Cardiac septum (tissue), 1 donor: ENCODE measurements at places on chromosomes 4 and X. TPM values are rescaled to one million over a fixed set of nuclear protein-coding genes. Genes with fewer than 3 reads are reported as not detected.

- no peak for DNase-seq
These were observed 23.8 kb downstream of the MSL3 start for GRCh38 chrX:11781734-11782370.

DNA sequence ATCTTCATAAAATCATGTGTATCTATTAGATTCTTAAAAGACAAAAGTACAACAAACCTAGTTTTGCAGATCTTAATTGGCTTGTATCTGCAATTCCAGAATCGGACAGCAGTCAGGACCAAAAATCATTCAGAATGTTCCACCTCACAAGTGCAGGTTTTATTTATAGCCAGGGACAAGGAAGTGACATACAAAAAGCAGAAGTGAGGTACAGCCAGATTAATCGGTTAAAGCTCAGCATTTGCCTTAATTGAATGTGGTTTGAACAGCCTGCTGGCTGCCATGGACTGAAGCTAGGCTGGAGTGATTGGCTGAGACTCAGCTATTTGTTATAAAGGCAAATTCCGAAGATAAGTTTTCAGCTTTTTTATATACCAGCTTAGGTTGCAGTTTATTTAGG, 932.6 kb downstream of the C4orf33 start:
- no peak for DNase-seq

DNA sequence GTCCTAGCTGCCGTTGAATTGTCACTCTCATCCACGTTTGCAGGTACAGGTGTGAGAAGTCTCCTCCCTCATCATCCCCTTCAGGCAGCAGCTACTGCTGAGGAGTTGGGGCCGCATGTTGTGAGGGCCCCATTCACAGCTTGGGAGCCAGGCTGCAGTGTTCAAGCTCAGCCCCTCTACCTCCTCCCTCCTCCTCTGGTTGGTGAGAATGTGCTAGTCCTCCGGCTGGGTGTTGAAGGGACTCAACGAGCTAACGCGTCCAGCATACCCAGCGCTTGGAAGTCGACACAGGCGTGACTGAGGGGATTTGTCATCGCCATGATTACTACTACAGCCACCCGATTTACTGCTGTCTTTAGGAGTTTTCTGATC, 82.0 kb upstream of the PSAPL1 start:
- no peak for DNase-seq

- no peak for DNase-seq
These were observed 451.5 kb downstream of the UBE2NL start for GRCh38 chrX:144335402-144335801.

Gene ZCCHC18
- 3.7 TPM for total RNA-seq

Gene SLC7A11
- 0.19 TPM for total RNA-seq

DNA sequence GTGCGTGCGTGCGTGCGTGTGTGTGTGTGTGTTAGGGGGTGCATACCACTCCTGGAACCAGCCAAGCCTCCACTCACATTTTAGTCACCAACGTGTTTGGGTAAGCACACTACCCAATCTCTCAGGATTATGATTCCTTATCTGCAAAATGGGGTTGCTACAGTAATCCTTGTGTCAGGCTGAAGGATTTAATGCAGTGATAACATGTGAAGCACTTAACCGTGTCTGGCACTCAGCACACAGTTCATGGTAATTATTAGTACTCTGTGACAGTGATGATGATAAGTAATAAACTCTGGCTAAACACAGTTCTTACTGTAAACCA, 57.3 kb downstream of the CLDN22 start:
- DNase-seq, result no peak

GRCh38 chrX:95145848-95146490, 1472.0 kb downstream of the FAM133A start:
- no peak for DNase-seq

Gene MAGEA4
- not detected for total RNA-seq

DNA sequence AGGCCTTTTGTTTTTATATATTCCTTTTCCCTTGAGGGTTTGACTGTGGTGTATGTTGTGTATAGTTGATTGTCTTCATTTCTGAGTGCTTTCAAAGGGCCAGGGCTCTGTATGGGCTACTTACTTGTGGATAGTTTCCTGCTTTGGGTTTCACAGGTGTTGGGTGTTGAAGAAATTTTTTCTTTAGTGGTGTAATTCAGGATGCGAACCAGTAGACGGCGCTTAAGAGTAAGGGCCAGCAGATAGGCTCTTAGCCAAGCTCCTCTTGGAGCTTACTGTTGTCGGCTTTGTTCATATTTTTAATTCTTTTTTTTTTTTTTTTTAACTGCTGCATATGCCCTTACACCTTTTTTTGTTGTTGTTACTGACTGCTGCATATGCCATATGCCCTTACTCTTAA, 276.3 kb upstream of the GALNT7 start:
- no peak for DNase-seq

GRCh38 chr4:186650401-186651180, 73.1 kb downstream of the FAT1 start:
- no peak for DNase-seq

DNA sequence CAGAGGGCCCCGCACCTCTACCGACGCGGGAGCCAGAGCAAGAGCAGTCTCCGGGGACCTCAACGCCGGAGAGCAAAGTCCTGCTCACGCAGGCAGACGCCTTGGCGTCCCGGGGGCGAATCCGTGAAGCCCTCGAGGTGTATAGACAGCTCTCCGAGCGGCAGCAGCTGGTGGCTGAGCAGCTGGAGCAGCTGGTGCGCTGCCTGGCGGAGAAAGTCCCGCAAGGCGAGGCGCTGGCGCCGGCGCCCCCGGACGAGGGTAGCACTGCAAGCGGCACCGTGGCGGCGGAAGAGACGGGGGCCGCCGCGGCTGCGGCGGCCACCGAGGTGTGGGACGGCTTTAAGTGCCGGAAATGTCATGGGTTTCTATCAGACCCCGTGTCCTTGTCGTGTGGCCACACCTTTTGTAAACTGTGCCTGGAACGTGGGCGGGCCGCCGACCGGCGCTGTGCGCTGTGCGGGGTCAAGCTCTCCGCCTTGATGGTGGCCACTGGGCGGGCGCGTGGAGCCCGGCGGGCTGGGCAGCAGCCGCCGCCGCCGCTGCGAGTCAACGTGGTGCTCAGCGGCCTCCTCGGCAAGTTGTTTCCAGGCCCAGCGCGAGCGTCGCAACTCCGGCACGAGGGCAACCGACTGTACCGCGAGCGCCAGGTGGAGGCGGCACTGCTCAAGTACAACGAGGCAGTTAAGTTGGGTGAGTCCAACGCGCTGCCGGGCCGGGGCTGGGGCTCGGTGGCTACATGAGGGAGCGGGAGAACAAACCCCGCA, 672 bp downstream of the LONRF3 start:
- DNase-seq, result no peak

- DNase-seq, result no peak
These were observed 21.3 kb upstream of the SULT1B1 start for GRCh38 chr4:69781458-69782418.

GRCh38 chr4:156778606-156779005, 193.0 kb downstream of the PDGFC start:
- DNase-seq, result no peak

Gene POU3F4
- not detected for total RNA-seq

GRCh38 chrX:76253432-76253831, 80.6 kb downstream of the PBDC1 start:
- no peak for DNase-seq

Gene RELL1
- 40.6 TPM for total RNA-seq

GRCh38 chr4:110139111-110139510, 59.3 kb downstream of the ELOVL6 start:
- DNase-seq, result no peak

DNA sequence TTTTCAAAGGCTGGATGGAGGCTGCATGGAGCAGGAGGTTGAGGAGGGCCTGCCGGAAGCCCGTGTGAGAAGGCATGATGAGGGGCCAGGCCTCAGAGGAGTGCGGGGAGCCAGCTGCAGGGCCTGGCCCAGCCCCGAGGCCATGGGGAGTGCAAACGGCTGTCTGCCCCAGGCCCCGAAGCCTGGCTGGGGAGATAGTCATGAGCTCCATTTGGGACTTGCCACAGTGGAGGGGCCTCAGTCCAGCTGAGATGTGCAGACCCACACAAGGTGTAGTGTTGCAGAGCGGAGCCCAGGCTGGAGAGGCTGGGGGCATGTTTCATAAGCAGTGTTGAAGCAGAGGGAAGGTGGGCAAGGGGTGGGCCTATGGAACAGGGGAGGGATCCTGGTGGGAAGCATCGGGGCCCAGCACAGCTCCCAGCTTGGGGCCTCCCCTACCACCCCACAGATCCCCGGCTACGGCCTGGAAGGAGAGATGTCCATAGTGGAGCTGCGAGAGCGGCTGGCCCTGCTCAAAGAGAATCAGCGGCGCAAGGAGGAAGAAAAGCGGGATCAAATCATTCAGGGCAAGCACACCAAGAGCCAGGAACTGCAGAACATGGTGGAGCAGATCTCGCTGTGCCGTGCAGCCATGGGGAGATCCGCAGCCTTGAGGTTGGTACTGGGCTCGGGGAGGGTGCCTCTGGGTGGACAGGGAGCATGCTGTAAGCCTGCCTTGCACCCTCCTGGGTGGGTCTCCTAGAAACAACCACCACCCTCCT, 9.1 kb upstream of the RNF4 start:
- no peak for DNase-seq

Gene MED14
- total RNA-seq, result 38.3 TPM

GRCh38 chr4:108965472-108966076, 202.7 kb upstream of the ETNPPL start:
- no peak for DNase-seq

DNA sequence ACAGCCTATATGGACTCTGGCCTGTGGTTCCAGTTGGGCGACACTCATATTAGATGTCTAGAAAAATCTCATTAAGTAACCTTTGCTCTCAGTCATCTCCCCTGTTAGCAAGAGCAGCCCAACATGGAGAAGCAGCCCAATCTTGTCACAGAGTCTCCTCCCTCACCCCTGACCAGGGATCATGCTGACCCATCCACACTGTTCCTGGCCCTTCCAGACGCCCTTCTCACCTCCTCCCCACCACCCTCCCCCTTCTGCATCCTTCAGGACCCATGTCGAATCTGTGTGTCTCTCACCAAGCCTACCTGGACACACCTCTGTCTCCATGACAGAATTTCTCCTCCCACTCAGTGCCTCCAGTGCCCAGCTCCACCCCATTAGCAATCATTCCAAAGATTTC, 190.1 kb downstream of the STIM2 start:
- DNase-seq, result no peak

GRCh38 chr4:3303923-3304710, 11.3 kb downstream of the RGS12 start:
- peak; percentile 51 for DNase-seq

Gene KCTD8
- 0.67 TPM for total RNA-seq

Gene RTL3
- 0.24 TPM for total RNA-seq
